AG10803 (cell line): ENCODE measurements at places on chromosomes 3 and 15.
A peak's percentile ranks its signal among the peaks of the same experiment; 100 is the strongest.

DNA sequence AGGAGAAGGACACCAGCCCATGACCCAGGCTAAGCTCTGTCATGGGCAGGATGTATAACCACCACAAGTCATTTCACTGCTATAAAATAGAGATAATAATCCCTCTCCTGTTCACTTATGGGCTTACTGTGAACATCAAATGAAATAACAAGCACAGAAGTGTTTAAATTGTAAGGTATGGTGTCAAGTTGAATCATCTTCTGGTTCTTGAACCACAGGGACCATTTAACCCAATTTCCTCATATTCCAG lies 44.3 kb upstream of the TLE3 start:
- DNase-seq = no peak

GRCh38 chr3:56119575-56120349 lies 348.5 kb downstream of the ERC2 start:
- peak; percentile 86 for DNase-seq

DNA sequence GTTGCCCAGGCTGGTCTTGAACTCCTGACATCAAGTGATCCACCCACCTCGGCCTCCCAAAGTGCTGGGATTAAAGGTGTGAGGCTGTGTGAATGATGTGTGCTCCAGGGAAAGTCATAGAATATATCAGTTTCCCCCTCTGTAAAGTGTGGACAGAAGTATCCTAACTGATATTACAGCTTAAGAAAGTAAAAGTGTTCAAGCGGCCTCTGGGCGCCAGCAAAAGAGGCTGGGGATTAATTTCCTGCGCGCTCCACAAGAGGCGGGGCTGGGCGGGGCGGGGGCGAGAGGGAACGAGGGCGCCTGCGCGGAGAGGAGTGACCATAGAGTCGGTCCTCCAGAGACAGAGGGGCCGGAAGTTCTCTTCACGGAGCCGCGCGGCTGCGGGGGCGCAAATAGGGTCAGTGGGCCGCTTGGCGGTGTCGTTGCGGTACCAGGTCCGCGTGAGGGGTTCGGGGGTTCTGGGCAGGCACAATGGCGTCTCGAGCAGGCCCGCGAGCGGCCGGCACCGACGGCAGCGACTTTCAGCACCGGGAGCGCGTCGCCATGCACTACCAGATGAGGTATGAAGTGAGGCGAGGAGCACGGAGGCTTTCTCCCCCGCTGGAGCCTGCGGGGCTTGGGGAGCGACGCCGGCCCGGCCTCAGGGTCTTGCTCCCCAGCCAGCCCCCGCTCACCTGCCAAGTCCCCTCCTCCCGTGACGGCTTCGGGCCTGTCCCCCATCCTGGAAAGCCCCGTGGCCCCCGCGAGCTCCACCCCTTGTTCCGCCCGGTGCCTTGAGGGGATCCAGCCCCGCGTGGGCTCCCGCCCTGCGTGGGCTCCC lies at the start of gene JAGN1:
JAGN1 (plus strand) TSS at position 362 of the 823 bp plus-strand sequence; CDS start at position 475, 113 bp downstream.
- DNase-seq = peak; percentile 85

GRCh38 chr15:91909574-91909973 lies 56.1 kb downstream of the SLCO3A1 start:
- DNase-seq = no peak

GRCh38 chr3:58009026-58009748 lies 965 bp downstream of the FLNB start:
- no peak for DNase-seq

GRCh38 chr15:92130244-92130643 lies 263.4 kb upstream of the ST8SIA2 start:
- DNase-seq = no peak
